ENCODE measurements at places on chromosomes 3 and 15.

DNA sequence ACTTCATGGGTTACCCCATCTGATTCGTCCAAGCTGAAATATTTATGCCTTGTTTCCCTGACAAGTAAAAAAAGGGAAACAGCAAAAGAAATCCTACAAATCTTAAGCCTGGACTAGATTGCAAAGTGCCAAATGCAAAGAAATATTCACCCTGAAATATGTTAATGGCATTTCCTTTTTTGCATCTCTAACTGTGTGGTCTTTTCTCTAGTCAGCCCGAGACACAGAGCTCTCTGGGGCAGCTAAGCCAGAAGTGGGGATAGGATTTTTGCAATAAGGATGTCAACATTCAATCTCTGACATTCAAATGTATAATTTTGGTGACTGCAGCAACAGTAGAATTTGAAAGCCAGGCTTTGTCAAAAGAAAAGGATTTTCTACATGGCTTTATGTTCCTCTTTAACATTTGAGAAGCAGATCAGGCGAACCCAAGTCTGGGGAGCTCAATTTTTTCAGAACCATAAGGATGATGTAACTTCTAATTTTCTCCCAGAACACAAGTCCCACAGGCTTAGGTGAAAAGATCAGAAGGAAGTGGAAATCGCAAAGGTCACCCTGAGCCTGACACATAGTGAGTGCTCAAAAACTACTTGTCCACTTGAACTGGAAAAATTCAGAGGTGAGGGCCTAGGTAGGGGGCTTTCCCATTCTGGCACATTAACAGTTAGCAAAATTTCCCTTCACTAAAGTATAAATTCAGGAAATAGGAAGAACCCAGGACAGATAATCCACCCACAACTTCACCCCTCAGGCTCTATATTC, 28.2 kb upstream of the KCNMB3 start:
- DNase-seq = no peak

- peak; percentile 34 for DNase-seq
These were observed 302.9 kb downstream of the PLCL2 start for GRCh38 chr3:17187589-17188184.

GRCh38 chr3:29759411-29760225, 478.7 kb downstream of the RBMS3 start:
- DNase-seq = no peak

GRCh38 chr3:188166441-188166840, 12.5 kb downstream of the LPP start:
- no peak for DNase-seq

DNA sequence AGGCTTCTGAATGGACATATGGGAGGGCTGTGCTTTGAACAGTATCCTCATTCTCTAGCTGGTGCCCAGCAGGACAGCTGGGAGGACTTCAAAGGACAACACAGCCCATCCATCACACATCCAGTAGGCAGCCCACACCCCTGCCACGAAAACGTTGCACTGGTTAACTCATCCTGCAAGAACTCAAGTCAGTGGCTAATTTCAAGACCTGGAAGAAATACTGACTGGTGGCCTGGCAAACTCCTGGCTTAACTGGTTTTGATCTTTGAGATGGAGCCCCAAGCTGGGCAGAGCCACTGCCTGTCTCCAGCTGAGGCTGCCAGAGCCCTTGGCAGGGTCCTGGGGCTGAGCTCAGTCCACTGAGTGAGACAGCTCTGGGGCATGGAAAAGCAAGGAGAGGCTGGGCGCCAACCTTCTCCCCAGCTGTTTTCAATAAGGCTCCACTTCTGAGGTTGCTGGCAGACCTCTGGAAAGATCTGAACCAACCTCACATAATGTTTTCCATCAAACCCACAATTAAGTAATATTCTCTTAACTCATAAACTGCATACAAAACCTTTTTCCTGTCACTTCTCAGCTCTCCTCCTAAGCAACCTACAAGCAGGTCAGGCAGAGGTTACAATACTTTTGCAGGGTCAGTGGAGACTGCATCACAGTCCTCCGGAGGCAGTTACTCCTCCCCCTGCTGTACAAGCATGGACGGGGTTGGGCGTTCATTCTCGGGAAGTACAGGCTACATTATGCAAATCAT, 110.3 kb downstream of the MYLK start:
- no peak for DNase-seq

- no peak for DNase-seq
These were observed 90.8 kb downstream of the MCTP2 start for GRCh38 chr15:94322141-94322540.

DNA sequence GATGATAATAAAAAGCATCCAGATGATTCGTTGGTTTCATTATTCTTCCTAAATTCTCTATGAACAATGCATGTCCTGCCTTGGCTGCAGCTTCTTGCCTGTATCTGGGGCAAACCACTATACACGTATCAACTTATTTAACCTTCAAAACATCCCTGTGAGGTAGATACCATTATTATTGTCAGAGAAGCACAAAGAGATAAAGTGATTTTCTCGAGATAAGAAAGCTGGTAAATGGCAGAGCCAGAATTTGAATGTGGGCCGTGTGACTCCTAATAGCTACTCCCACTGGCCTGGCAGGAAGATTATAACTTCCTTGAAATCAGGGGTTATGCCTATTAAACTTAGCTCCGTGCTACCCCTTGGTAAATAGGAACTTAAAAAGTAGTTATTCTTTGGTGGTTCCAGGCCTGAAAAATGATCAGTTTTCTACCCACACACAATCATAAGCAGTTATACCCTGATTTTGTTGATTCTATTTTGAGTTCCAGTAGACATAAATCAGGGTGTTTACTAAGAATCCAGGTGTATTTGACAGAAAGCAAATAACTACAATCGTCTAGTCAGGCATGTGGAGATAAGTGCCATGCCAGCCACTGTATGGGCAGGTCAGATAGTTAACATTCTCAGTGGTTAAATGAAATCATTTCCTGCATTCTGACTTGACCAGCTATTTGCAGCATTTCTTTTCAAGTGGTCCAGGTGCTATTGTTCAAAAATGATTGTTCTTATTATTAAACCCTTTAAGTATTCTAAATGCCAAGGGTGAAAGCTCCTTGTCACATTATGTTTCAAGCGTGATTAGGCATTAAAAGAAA, 99.2 kb upstream of the LRRN1 start:
- DNase-seq = no peak

DNA sequence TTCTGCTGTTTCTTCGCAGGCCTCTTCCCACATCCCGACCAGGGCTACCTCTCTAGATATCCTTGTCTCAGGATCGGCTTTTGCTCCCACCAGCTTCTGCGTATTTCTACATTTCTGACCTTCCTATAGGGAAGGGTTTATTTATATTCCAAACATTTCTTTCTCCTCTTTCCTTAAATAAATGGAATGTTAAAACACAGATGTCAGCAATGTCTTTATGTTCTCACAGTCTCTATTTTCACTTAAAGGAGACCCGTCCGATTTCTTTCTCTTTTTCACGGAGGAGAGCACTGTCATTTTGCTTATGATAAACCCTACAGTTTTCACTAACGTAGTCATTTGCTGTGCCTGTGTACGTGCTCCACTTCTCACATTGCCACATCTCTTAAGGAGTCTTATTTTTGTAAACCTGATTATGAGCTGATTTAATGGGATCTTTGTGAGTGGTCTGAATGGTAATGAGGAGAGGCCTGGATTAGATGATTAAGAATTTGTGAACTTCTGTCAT, 630 bp downstream of the KIF15 start:
- peak; percentile 44 for DNase-seq

- DNase-seq = no peak
These were observed 160.5 kb downstream of the GREM1 start for GRCh38 chr15:32878342-32878741.

DNA sequence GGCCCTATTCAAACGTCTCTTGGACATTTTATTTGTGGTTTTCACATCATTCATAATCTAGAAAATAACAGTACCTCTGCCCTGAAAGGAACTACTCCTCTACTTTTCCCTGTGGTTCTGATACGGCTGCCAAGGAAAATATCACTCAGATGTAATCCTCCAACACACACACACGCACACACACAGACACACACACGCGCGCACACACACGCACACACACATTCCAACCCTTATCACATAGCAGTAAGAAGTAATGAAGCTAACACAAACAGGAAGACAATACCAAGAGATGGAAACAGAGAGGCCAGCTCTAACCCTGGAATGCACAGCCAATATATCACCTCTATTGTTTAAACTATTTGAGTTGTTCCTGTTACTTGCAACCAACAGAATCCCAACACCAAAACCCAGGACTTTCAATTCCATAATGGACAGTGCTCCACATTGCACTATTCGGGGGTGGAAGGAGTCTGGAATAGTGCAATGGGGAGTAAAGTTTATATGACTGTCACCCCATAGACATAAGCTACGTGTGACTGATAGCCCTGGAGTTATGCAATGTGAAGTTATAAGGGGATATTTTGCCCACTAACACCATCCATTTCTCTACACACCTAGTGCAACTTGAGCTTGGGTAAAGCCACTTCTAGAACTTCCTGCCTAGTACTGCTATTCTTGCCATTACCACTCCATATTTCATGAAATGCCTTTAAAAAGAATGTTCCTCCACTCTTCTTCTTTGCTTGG, 71.3 kb upstream of the FNDC3B start:
- DNase-seq = no peak

DNA sequence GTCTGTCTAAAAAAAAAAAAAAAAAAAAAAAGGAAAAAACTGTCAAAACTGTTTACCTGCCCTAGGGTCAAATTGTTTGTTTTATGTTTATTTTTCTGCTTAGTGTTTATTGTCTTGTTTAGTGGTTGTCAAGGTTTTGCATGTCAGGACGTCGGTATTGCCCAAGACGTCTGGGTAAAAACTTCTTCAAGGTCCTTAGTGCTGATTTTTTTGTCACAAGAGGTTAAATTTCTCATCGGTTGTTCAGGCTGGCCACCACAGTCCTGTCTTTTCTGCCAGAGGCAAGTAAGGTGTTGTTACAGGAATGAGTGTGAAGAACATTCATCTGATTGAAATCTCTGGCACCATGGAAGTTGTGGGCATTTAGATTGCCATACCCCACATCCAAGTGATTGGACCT, 7.0 kb downstream of the DET1 start:
- DNase-seq = no peak

DNA sequence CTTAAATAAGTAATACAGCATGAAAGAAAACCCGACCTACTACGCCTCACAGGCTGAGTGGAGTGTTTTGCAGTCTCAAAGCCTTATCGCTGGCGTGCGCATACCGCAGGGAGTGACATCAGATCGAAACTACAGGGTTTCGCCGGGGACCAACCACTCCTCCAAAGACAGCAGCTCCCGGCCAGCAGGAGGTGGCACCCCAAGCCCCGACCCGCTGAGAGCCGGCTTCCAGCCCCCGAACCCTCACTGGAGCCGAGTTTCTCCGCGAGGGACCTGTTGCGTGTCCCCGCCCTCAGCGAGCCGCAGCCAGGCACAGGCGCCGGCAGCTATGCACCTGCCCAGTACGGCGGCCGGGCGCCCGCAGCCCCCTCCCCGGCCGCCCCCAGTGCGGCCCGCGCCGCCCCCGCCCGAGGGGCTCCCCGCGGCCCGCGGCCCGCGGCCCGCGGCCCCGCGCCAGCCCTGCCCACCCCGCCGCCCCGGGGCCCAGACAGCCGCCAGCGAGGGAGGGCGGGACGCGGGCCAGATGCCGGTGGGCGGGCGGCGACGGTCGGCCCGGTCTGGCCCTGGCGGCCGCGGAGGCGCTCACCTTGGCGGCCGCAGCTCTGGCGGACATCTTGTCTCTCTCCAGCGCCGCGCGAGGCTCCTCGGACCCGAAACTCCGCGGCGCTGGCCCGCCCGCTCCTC, 710 bp downstream of the TJP1 start:
- DNase-seq = no peak

DNA sequence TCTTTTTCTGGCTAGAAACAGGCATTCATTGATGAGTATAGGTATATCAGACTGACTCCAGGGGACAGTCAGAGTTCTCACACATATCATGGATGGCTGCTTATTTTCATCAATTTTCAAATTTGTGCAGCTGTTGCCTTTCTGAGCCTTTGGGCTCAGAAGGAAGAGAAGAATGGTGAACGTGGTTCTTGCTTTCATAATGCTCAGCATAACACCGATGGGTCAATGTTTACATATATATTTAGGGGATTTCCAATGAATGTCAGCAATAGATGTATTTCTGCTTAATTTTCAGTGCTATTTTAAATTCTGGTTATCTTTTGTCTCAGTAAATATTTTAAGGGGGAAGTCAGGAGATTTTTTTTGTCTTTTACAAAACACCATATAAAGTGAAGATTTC, 581.4 kb upstream of the DPPA4 start:
- DNase-seq = no peak

GRCh38 chr3:189927975-189928895, 192.5 kb downstream of the P3H2 start:
- no peak for DNase-seq

DNA sequence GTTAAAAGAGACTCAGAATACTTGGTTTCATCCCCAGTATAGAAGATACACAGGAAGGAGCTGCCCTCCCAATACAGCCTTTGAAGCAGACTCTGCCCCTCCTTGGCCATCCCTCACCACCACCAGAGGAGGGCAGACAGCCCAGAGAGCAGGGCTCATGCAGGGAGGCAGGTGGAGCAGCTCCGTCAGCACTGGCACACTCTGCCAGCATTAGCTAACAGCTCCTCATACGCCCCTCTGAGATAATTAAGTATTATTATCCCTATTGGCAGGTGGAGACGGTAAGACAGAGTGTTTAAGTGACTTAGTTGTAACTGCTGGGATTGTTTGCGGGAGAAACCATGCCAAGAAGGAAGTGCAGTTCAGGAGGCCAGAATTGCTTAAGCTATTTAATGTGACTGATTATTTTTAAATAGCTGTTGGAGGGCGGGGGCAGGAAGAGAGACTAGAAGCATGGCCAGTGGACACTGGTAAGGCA, 434.0 kb downstream of the EPHB1 start:
- DNase-seq = no peak

DNA sequence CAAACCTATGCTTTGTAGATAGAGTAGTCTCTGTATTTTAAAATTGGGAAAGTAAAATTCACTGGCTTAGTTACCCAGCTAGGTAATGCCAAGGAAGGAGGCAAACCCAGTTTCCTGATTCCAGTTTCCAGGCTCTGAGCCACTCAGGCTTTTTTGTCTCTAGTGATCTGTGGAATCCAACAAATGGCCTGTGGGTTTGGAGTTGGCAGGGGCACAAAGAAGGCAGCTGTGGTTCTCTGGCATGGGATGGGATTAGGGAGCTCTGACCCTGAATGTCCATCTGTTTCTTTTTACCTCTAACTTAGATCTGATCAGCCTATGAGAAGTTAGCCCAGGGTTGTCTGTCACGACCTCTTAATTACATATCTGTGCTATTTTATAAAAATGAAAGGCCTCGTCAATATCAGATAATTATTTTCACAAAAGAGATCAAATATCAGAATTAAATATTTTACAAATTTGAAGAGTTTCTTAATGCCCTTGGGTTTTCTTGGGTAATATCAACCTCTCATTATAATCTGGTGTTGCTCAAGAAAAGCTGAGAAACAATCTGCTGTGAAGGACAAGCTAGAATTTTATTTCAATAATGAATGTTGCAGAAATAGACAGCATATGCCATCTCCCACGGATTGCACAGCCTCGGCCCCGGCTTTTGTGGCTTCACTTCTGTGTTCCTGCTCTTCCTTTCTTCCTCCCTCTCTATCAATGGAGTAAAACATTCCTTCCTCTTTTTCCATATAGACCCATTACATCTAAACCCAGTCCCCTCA, 63.7 kb upstream of the DAZL start:
- no peak for DNase-seq

- DNase-seq = no peak
These were observed 441.2 kb downstream of the FHIT start for GRCh38 chr3:60809857-60810610.

Measured in NAMALWA (cell line).